Stimulated activated CD8-positive, alpha-beta memory T cell treated with anti-CD3 and anti-CD28 coated beads, Interleukin-15, amount 100 ng/mL, for 4 hours (primary cell): ENCODE measurements at places on chromosomes 5 and 9.

GRCh38 chr9:81601639-81602623 lies 87.4 kb downstream of the TLE1 start:
- DNase-seq = no peak

GRCh38 chr9:132632413-132633129 lies 37.2 kb downstream of the DDX31 start:
- no peak for DNase-seq

- DNase-seq = no peak
Observed at GRCh38 chr5:4212071-4212739, 616.6 kb downstream of the IRX1 start.

GRCh38 chr5:126965061-126965475 lies 65.3 kb downstream of the MARCHF3 start:
- DNase-seq = no peak

- no peak for DNase-seq
Observed at GRCh38 chr9:123407217-123407851, 51.3 kb downstream of the CRB2 start.

DNA sequence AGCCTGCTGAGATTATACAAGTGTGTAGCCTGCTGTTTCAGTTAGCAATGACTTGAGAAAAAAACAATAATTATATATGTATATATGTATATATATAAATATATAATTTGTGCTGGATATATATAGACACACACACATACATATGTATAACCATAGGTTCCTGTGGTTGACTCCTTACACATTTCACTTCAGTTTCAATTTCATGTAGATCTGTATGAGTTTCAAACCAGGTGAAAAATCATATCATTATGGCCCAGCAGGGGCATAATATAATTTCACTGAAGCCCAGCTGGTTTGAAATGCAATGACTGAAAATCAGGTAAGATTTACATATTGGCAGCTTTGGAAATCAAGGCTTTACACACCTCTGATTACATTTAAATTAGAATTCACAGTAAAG lies 690.4 kb upstream of the CDH18 start:
- no peak for DNase-seq

GRCh38 chr9:751137-752051 lies 90.1 kb upstream of the DMRT1 start:
- DNase-seq = no peak

- DNase-seq = no peak
Observed at GRCh38 chr5:14108170-14108996, 34.8 kb upstream of the TRIO start.

DNA sequence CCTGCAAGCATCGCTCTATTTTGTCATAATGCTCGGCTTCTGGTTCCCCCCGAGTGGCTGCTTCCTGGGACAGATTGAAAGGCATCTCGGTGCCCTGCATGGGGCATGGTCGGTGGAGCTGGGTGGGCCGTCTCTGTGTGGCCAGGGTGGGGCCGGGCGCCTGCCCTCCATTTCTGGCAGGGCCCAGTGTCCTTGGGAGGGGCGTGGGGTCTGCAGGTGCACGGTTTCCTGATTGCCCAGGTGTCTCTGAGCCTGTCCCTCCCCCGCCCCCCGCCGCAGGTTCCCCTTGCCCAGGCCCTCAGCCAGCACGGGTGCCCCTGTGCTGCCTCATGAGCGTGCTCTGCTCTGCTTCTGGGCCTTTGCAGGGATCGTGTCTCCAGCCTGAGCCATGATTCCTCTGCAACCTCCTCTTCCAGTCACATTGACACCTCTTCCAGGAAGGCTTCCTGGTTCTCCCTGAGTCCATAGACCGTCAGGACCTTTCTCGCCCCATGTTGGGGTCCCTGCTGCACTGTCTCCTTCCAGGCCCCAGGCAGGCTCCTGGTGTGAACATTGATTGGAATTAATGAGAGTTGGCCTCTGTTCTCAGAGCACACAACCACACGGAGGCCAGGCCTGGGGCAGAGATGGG lies 90.2 kb downstream of the RXRA start:
- DNase-seq = no peak

DNA sequence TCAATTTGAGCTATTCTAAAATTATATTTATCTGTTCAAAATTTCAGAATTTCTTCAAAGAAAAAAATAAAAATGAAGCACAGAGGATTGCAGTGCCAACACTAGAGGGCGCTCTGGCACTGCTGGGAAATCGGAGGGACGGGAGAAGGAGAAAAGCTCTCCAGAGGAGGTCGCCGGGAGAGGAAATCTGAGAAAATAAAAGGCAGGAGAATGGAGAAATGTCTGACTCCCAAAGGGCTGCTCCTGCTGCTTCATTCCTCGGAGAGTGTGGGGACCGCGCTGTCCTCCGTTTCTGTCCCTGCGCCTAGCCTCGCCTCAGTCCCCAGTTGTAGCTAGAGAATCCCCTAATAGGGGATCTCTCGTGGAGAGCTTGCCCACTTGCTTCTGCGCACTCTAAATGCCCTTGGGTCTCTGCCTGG lies 40.0 kb upstream of the ARSB start:
- no peak for DNase-seq

DNA sequence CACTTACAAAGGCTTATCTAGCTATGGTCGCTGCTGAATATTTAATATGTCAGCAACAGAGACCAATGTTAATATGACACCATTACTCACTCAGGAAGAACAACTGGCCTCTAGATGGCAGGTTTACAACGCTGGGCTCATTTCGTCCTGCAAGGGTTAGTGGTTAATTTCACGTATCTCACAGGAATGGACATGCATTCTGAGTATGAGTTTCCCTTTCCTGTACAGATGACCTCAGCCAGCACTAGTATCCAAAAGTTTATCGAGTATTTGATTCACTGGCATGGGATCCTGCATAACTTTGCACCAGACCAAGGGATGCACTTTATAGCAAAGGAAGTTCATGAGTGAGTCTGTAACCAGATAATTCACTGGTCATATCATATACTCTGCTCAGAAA lies 8.7 kb upstream of the TRPC7 start:
- DNase-seq = no peak

- DNase-seq = no peak
Observed at GRCh38 chr5:17203329-17204132, 13.9 kb upstream of the BASP1 start.
